ENCODE measurements at places on chromosomes 11 and 22.
A peak's percentile ranks its signal among the peaks of the same experiment; 100 is the strongest.

DNA sequence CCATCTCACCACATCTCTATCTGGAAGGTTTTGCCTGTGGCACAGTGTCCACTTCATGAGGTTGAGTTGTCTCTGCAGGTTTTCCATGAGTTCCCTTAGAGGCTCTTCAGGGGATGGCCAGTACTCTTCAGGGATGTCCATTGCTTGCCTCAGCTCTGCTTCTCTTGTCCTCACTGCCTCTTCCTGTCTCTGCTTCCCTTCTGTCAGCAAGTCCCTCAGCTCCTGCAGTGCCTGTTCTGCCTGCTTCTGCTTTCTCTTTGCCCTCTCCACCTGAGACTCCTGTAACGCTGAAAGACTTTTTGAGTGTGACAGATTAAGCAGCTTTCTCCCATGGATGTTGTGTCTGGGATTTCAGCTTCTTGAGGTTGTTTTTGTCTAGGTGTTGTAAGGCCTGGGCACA is 38.2 kb upstream of the MRPL17 start:
- no peak for DNase-seq

DNA sequence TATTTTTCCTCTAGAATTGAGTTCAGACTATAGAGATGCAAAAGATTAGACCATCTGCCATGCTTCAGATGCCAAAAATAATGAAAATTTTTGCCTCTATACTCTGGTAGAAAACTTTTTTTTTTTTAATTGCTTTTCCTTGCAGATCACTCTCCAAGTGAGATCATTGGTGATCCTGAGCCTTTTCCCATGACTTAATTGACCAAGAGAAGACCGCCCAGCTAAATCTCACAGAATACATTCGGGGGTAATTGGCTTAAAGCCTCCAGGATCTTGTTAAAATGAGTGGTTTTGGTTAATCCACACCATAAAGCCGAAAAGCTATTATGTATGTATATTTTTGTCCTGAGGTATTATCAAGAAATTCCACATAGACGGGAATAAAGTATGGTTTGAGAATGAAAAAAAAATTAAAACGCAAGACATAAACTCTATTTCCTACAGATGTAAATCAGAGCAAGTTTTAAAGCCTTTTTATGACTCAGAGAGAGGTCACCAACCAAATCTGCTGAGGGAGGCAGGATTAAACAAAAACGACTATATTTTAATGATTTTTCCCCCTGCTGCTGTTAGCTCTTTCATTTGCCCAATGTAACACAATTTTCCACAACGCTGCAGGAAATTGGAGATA is 64.0 kb downstream of the PARVA start:
- no peak for DNase-seq

- peak; percentile 38 for DNase-seq
These were observed at the start of gene GPR152 for GRCh38 chr11:67452141-67452952. Gene GPR152 (minus strand): TSS chr11:67452729. CDS start chr11:67452724, 5 bp downstream.

GRCh38 chr11:6199174-6199810 is at the start of gene OR52W1:
Gene OR52W1 (plus strand): TSS chr11:6199224. CDS start chr11:6199224, 0 bp downstream.
- no peak for DNase-seq

DNA sequence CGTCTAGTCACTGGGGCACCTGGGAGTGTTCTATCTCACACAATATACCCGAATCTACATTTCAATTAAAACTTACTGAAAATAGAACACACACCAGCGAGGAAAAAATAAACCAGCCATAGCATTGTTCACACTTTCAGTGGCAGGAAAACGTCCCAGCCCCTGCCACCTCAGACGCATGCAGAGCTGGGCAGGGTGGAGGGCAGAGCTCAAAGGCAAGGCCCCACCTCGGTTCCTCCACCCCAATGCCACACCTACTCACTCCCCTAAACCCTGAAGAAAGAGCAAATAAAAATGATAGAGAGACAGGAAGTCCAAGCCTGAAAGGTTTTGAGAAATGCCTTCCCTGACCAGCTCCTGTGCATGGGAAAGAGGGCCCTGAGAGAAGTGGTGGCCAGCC is 14.8 kb downstream of the B3GNT6 start:
- no peak for DNase-seq

GRCh38 chr11:113393501-113393985 is 6.0 kb downstream of the ANKK1 start:
- DNase-seq, result no peak

DNA sequence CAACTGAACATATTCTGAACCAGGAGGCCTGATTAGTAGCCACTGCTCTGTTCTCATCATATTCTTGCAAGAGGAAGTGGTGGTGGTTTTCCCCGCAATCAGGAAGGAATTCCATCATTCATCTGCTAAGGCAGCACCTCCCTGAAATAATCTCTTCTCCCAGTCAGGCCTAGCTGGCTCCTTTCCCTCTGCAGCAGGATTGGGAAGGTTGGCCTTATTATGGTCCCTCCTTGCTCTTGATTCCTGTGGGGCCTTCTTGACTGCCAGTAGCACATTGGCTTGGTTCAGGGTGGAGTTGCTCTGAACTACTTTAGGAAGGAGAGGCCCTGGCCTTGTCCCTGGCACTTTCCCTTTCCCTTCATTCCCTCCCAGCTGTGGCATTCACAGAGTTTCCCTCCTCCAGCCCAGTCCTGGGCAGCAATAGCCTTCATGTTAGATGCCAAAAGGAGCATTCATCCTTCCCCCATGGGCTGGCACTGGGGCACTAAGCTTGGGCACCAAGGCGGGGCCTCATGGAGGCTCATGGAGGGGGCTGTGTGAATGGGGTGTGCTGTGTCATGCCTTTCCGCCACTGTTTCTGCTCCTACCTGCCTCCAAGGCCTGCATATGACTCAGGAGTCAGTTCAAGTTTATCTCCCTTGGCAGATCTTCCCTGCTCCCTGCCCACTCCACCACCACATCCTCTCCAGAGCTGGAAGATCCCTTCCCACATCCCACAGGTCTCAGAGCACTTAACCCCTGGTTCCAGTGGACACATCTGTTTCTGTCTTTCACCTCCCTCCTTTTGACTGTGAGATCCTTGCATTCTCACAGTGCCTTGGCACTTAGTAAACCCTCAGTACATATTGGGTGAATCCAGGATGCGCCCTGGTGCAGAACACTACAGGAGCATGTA is 27.6 kb upstream of the CD44 start:
- DNase-seq, result no peak

DNA sequence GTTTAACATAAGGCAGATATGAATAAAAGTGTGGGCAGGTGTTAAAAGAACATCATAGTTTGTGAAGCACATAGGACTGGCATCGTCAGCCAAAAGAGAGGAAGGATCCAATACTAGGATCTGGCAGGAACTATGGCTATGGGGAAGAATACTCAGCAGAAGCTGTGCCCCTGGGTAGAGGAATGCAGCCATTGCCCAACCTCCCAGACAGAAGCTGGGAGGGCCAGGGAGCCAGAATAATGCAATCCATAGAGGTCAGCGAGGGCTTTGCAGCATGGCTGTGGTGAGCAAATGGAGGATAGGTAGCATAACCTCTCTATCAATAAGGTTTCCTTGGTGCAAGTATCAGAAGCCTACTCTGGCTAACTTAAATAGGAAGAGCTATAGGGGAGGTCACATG is 11.7 kb upstream of the CSTF3 start:
- DNase-seq, result no peak

DNA sequence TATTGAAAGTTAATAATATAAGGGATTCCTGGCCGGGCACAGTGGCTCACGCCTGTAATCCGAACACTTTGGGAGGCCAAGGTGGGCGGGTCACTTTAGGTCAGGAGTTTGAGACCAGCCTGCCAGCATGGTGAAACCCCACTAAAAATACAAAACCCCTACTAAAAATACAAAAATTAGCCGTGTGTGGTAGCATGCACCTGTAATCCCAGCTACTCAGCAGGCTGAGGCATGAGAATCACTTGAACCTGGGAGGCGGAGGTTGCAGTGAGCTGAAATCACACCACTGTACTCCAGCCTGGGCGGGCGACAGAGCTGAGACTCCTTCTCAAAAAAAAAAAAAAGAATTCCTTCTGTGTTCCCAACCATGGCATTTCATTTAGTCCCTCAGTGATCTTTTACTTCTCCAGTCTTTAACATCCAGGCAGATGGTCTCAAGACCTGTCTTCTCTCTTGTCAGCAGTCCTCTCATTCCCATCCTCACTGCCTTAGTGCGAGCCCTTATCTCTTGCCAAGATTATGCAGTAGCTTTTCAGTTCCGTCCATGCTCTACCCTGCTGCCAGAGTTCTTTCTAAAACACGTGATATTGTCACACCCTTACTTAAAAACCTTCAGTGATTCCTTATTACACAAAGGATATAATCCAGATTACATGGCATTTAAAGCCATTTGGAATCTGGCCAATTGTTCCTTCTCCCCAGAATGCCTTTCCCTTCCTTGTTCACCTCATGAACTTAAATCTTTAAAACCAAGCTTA is 17.9 kb downstream of the RTN3 start:
- DNase-seq, result no peak

DNA sequence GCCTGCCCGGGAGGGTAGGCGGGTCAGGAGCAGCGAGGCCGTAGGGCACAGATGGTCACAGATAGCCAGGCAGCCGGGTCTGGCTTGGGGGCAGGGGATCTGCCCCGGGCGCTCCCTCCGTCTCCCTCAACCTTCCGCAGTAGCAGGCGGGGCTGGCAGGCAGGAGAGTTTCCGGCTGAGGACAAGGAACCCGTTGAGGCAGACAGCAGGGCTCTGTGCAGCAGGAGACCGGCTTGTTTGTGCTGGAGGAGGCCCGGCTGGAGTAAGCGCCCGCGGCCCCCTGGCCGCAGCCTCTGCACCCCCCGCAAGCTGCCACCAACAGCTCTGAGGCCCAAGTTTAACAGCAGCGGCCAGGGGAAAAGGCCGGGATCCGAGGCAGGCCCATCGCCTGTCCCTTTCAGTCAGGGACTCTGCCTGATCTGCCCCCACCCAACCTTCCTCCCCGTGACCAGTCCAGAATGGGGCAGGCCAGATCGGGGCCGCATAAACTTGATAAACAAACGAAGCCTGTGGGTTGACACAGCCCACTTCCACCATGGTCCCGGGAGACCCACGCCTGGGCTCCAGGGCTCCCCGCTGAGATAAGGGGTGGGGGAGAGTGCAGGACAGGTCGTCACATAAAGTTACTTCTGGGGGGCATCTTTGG is 13.6 kb downstream of the SCARF2 start:
- DNase-seq, result no peak

GRCh38 chr22:19045094-19045493 is 77.1 kb downstream of the DGCR2 start:
- DNase-seq, result no peak

DNA sequence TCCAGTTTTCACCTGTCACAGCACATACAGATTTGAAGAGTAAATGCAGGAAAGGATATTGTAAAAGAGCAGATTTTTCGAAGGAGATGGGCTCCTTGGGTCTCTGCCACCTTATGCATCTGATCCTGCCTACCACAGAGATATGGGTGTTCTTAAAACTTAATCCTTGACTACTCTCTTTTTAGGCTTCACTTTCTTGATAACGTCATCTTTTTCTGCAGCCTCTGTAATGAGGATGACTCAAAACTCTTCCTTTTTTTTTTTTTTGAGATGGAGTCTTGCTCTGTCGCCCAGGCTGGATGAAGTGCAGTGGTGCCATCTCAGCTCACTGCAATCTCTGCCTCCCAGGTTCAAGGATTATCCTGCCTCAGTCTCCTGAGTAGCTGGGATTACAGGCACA is 7.8 kb downstream of the PRR14L start:
- no peak for DNase-seq

GRCh38 chr11:124657904-124658303 is 15.6 kb downstream of the SIAE start:
- DNase-seq, result no peak

DNA sequence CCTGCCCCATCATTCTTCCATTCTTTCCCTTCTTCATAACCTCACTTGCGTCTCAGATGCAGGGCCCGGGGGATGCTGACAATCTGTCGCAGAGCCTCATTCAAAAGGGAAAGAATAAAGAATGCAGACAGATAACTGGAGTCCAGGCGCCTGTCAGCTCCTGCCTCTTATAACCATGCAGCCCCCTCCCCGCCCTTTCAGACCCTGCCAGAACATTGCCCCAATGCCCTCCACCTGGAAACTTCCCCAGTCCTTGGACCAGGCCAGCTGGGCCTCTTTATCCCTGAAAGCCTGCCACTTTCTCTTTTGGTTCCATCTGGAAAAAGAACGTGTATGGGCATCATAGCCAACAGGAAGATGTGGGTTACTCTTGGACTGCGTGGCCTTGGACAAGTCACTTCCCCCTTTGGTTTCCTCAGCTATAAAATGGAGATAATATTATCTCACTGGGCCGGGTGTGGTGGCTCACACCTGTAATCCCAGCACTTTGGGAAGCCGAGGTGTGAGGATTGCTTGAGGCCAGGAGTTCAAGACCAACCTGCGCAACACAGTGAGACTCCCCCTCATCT is 2.1 kb upstream of the TCF20 start:
- DNase-seq, result no peak

DNA sequence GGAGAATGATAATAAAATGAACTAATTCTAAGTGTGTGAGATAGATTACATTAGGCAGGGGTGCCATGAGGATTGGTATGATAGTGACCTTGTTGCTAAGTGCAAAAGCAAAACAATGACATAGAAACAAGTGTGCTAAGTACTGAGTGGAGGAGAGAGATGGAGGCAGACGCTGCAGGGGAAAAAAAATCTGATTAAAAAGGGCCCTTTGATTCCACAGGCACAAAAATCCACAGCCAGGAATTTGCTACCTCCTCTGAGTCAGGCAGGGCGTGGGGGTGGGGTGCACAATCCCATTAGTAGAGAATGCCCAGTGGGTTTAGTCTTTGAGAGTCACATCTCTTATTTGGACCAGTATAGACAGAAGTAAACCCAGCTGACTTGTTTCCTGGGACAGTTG is at the start of gene CNTF:
Gene CNTF, plus strand, starts transcription at position 322 of the 400 bp plus-strand sequence. CDS start 88 bp downstream, outside the sequence.
- DNase-seq, result no peak

- no peak for DNase-seq
These were observed 327.6 kb downstream of the BRD1 start for GRCh38 chr22:49500076-49500460.

DNA sequence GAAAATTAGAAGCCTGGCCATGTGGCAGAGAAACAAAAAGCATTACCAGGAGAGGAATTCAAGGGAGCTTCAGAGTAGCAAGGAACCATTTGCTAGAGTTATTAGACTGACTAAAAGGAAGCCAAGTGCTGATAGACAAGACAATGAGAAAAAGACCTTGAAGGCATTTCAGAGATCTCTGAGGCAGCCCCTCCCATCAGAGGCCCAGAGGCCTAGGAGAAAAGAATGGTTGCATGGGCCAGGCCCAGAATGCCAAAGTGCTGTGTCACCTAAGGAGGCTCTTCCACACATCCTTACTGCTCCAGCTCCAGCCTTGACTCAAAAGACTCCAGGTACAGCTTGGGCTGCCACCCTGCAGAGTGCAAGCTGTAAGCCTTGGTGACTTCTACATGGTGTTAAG is 61.8 kb upstream of the POU2AF2 start:
- DNase-seq, result no peak

DNA sequence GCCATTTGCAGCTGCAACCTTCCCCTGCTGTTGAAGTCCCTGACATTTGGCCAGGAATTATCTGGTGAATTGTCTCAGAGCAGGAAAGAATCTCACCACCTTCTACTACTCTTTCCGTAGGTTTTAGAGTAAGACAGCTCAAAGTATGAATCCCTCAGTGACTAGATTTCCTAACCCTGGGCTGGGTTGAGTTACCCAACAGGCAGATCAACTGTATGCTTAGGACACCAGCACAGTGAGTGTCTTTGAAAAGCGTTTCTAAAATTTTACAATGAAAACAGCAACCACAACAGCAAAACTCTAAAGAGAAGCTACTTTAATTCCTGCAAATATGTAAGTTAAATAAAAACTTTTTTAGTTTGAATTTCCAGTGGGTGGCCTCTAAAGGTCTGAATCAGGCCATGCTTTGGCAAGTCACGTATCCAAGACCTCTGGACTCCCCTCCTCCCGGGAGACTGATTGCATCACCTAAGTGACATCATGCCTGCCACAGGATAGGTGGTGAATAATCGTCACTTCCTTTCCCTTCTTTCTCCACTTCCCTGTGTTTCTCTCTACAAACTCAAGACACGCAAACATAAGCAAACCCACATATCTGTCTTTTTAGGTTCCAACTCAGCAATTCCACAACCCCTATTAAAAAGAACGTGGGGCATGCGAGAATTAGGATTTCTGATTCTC is 7.8 kb downstream of the OR8B12 start:
- DNase-seq, result no peak

Data from kidney capillary endothelial cell (primary cell).